ENCODE measurements at places on chromosomes 6 and 20.

DNA sequence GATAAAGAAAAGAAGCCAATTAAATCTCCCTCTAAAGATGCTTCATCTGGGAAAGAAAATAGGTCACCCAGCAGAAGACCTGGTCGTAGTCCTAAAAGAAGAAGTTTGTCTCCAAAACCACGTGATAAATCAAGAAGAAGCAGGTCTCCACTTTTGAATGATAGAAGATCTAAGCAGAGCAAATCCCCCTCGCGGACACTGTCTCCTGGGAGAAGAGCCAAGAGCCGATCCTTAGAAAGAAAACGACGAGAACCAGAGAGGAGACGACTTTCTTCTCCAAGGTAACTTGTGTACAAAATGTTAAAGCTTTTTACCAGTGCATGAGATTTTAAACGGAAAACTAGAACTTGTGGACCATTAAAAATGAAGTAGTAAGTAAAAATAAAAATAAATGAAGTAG, 46.5 kb downstream of the FAM217A start:
- no peak for DNase-seq

DNA sequence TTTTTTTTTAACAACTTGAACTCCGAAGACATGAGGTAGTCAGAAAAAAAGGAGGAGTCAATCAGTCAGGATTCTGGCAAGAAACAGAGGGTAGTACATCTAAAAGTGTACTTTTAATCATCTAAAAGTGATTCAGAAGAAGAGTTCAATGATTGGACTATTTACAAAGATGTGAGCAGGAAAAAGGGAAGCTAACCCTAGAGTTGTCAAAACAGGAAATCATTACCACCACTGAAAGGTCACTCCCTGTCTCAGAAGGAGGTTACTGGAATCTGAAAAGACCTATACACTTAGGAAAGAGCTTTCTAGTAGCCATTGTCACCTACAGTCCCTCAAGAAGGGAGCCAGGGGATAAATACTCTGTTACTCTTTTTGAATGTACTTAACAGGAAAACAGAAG, 16.7 kb upstream of the LMBRD1 start:
- DNase-seq, result no peak

- DNase-seq, result no peak
Observed at GRCh38 chr6:165618241-165618640, 44.8 kb downstream of the PDE10A start.

GRCh38 chr6:114194362-114195026, 148.3 kb downstream of the HS3ST5 start:
- DNase-seq, result no peak

GRCh38 chr20:46710153-46710913, 884 bp downstream of the SLC2A10 start:
- DNase-seq, result no peak

DNA sequence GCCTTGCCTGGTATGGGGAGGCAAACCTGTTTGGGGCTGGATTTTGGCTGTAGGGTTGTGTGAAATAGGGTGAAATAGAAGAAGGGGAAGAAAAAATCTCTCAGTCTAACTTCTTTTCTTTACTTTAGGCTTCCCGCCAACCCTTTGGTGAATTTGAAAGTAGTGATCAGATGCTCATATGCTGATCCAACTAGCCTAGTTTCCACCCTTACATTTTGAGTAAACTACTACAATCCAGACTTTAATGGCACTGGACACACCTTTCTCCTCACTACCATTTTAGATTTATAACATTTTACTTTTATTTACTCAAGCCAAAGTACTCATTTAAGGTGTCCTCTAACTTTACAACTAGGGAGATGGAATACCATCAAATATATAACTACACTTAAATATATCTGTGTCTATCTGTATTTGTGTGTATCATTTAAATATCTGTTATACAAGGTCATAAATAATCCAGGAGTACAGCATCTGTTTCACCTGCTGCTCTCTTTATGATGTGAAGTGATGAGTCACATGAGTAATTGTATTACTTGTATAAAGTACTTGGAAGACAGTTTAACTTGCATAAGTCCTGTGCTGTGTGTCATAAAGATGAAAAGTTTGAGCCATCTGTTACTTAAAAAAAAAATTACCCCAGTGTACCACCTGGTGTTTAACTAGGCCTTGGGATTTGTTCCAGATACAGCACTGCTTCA, 172.1 kb downstream of the CDKAL1 start:
- no peak for DNase-seq

DNA sequence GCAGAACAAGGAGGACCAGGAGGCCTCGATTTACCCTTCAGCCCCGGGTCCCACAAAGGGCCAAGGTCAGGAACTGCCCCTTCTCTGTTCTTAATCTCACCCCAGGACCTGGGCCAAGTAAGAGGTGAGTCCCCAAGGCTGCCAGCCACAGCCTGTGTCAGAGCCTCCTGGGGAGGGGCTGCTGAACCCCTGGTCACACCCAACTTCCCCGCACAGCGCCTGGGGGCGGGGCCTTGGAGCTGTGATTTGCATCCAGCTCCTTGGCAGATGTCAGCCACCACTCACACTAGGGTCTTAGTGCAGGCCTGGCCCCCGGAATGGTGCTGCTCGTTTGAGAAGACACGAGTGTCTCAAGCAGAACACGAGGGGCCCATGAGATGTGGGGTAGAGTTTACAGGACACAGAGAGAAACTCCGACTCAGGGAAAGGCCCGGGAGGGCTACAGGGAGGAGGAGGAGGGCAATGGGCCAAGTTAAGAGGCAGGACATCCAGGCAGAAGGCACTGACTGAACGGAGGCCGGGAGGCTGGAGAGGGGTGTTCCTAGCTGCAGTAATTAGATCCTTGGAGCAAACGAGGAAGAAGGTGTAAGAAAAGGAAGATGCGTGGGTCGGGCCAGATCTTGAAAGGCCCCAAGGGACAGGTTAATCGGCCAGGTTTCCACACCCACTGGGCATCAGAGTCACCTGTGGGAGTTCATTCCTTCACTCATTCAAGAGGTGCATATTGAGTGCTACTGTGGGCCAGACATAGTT, 26.9 kb downstream of the ZBP1 start:
- DNase-seq, result no peak

- DNase-seq, result no peak
Observed at GRCh38 chr6:78427386-78427785, 440.0 kb upstream of the IRAK1BP1 start.

DNA sequence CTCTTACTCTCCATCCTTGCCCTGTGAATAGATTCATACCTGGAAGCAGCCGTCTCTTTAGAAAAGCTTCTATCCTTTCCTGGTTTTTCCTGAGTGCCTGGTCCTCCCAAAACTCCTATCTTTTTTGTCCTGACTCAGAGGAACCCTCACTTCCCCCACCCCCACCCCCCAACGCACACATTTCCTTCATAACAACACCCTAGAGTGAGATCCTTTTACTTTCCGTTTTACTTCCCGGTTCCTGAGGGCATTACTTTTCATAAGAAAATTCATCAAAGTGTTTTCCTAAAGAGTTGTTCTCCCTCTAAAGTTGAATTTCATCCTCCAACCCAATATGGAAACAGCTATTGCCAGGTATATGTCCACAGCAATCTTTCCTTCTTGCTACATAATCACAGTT, 327.0 kb downstream of the NRN1 start:
- DNase-seq, result no peak

DNA sequence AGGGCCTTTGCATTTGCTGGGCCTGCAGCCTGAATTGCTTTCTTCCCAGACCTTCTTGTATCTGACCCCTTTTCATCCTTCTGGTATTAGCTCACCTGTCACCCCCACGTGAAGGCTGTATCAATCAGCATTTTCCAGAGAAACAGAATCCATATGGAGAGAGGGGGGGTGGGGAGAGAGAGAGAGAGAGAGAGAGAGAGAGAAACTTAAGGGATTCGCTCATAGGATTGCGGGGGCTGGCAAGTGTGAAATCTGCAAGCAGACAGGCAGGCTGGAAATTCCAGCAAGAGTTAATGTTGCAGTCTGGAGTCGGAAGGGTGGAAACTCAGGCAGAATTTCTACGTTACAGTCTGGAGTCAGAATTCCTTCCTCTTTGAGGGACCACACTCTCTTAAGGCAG, 410.7 kb upstream of the SULF2 start:
- peak; percentile 35 for DNase-seq

DNA sequence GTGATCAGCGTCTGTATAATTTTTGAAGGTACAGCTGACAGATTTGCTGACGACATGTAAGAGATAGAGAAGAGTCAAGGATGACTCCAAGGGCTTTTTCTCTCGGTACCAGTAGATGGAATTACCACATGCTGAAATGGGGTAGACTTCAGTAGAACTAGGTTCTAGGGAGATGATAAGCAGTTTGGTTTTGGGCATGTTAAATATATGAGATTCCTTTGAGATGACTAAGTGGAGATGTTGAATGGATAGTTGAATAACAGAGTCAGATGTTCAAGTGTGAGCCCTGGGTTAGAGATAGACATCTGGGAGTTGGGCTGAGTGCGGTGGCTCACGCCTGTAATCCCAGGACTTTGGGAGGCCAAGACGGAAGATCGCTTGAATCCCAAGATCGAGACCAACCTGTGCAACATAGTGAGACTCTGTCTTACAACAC, 50.0 kb downstream of the PHF20 start:
- DNase-seq, result peak; percentile 62

DNA sequence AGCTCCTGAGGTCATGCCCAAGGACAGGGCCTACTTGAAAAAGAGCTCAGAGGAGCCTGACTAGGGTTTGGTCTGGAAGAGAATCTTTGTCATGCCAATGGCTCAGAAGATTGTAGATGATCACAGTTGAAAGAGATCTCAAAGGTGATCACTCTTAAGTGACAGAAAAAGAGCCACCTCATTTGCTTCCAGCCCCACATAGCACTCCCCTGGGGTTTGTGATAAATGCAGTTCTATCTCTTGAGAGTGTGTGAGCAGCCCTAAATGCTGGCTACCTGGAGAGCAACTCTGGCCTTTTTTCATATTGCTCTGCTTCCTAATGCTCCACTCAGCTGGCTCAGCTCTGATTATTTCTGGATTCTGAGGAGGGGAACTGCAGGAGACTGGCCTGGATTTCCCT, 39.3 kb downstream of the KLHL32 start:
- peak; percentile 11 for DNase-seq

- peak; percentile 85 for DNase-seq
Observed at GRCh38 chr20:6626805-6627204, 140.7 kb upstream of the BMP2 start.

DNA sequence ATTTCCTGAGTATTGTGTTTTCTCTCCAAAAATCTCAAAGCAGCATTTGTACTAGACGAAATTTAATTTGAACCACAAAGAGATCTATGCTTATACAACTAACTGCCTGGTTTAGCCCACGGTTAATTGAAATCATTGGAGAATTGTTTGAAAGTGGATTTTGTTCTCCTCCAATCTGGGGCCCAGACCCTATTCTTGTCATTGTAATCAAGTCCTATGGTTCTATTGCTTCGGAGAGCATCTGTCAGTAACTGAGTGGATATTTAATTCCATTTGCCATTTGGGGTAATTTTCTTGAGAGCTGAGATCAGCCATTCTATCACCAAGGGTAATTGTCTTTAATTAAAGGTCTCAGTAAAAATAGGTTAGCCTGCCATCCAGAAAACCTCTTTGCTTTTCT, 117.0 kb upstream of the KCNG1 start:
- no peak for DNase-seq

DNA sequence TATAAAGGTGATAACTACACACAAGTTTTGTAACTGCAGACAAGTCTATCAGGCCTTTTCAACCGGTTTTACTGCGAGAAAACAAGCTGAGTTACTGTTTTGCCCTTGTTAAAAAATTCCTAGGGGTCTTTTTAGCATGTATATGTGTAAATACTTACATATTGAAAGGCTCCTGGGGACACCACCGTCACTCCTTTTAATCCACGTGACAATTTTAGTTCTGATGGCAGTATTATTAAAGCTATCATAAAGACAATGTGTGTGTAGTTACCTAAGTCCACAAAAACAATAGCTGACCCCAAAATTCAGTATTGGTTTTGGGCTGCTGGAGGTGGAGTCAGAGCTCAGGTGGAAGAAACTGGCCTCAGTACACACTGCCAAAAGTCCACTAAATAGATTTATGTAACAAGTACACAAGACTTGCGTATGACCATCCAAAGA, 41.3 kb upstream of the HFE start:
- DNase-seq, result no peak

DNA sequence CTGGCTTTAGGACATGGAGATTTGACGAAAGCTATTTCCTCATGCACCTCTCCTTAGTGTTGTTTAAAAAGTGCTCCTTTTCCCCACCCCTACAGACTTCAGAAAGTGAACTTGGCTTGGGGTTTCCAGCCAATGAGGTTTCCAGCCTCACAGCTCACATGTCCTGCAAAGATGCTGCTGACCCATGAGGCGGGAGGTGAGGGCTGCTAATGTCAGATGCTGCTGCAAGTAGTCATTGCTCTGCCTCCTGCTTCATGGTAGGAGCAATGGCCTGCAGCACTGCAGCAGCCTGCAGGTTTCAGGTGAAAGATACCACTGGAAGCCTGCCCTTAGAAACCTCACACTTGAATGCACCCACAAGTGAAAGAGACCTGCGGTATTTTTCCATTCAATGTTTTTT, 112.8 kb downstream of the LAMP5 start:
- no peak for DNase-seq

DNA sequence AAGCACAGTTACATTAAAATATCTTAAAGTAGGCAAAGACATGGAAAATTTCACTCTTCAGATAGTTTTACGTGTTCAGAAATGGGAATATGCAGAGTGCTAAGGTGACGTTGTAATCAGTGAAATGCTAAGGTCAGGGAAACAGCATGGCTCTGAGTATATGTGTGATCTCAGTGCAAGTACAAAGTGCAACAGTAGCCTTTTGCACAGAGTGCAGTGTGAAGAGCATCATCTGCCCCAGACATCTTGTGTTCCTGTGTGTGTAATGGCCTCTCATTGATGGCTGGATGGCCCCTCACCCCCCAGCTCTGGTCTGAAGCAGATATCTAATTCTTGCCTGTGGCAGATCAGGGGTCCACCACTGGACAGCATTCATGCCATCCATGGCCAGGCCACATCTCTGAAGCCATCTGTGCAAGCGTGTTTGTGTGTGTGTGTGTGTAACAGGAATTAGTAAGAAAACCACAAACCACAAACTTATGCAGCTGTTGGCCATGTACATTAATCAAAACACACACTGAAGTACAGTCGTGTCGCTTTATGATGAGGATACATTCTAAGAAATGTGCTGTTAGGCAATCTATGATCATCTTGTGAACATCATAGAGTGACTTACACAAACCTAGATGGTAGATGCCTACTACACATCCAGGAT, 165.1 kb downstream of the RALGAPA2 start:
- DNase-seq, result no peak

DNA sequence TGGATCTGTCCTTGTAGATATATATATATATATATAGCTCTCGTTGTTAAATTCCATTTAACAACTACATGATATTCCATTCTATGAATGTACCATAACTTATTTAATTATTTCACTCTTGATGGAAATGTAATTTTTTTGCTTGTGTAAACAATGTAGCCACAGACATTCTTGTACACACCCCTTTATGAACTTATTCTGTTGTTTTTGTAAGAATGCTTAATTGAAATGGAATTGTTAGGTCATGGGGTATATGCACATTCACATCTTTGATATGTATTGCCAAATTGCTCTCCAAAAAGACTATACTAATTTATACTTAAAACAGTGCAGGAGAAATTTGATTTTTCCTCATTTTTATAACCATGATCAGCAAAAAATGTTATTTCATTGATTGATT, 67.2 kb downstream of the MAP3K4 start:
- no peak for DNase-seq

- DNase-seq, result no peak
Observed at GRCh38 chr6:111720931-111721496, 115.3 kb upstream of the TRAF3IP2 start.

- DNase-seq, result peak; percentile 89
Observed at GRCh38 chr20:37202267-37202943, 23.1 kb upstream of the MROH8 start.

Measured in mesendoderm (in vitro differentiated cells).